ENCODE measurements at places on chromosomes 16 and 17. TPM values are rescaled to one million over a fixed set of nuclear protein-coding genes. Genes with fewer than 3 reads are reported as not detected.

The TP53TG3 gene
- not detected for total RNA-seq

The DHRS7C gene
- total RNA-seq = not detected

The PPP1R27 gene
- total RNA-seq = not detected

The KRTAP1-5 gene
- not detected for total RNA-seq

The METTL2A gene
- total RNA-seq = 16.1 TPM

The GCGR gene
- total RNA-seq = not detected

The SLC39A11 gene
- total RNA-seq = 27.8 TPM

The PHLPP2 gene
- total RNA-seq = 9.4 TPM

The ITGAD gene
- 6.7 TPM for total RNA-seq

The AGRP gene
- total RNA-seq = not detected

DNA sequence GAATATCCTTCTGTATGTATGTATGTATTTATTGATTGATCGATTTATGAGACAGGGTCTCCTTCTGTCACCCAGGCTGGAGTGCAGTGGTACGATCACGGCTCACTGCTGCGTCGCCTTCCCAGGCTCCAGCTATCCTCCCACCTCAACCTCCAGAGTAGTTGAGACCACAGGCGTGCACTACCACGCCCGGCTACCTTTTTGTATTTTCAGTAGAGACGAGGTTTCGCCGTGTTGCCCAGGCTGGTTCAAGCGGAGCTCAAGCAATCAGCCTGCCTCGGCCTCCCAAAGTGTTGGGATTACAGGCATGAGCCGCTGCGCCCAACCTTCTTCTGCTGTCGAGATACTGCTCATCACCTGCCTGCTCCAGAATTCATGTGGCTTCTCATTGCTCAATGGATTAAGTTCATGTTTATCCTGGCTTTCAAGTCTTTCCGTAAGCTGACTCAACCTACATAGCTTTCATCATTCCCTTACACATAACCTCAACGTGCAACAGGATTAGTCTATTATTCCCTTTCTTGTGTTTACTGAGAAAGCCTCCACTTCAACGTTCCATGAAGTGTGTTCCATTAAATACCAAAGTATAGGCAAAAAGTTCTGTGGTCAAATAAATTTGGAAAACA, 13.6 kb downstream of the TAC4 start:
- no peak for DNase-seq

GRCh38 chr16:87209808-87210512, 107.2 kb downstream of the C16orf95 start:
- DNase-seq = no peak

GRCh38 chr16:73036074-73036826, 11.7 kb downstream of the ZFHX3 start:
- no peak for DNase-seq

DNA sequence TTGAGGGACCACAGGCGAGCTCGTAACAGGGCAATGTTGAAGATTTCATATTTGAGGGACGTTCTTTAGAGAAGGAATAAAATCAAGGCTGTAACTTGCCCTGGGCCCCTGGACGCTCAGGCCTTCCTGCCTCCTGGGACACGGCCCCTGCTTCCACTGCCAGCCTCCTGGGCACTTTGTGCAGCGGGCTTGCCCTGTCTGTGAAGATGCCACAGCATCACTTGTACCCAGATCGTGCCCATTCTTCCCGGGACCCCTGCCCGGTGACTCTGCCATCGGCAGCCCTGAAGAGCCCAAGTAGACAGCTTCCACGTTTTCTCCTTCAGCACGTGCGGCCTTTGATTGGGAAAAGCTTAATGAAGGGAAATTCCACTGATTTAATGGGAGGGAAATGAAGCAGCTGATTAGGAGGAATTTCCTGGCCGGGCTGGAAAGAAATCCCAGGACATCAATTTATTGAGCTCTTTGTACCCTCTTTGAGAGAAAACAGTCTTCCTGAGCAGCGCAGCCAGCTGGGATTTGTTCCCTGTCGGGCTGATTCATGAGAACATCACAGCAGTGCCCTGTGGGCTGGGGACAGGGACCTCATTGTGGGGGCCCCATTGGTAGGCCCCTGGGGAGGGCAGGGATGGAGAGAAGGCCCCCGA, 71.5 kb downstream of the CRISPLD2 start:
- DNase-seq = no peak

DNA sequence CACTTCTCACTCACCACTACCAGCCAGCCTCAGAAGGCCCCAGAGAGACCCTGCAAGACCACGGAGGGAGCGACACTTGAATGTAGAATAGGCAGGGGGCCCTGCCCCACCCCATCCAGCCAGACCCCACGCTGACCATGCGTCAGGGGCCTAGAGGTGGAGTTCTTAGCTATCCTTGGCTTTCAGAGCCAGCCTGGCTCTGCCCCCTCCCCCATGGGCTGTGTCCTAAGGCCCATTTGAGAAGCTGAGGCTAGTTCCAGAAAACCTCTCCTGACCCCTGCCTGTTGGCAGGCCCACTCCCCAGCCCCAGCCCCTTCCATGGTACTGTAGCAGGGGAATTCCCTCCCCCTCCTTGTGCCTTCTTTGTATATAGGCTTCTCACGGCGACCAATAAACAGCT, 5.1 kb upstream of the PDK2 start:
- DNase-seq = peak; percentile 58

- no peak for DNase-seq
Measured at GRCh38 chr17:77786740-77787505, 171.6 kb upstream of the TNRC6C start.

DNA sequence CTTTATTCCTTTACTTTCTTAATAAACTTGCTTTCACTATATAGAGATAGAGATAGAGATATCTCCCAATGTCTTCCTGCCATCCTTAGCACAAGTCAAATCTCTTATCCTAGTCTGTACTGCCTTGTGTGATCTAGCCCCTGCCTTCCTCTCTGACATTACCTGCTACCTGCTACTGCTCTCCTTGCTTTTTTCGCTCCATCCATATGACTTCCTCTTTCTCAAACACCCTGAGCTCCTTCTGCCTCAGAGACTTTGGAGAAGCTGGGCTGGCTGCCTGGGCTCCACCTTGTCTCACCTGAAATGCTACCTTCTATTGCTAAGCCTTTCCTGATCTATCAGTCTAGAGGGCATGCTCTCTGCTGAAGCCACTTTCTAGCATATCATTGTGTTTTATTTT, 24.7 kb upstream of the WSB1 start:
- DNase-seq = no peak

DNA sequence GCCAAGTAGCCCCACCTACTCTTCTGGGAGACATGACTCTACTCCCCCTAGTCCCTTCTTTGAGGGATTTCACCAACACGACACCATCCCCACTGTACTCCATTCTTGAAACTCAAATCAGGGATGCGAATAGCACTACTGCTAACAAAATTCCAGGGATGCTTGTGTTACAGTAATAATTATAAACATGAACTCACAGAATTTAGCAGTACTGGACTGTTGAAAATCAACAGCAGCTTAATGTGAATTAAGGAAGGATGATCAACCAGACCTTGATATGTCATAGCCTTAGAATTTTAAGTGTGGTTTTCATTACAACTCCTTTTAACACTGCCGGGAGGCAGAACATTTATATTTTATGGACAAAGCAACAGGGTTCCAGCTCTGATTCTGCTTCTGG, 37.9 kb downstream of the AMFR start:
- DNase-seq = no peak

DNA sequence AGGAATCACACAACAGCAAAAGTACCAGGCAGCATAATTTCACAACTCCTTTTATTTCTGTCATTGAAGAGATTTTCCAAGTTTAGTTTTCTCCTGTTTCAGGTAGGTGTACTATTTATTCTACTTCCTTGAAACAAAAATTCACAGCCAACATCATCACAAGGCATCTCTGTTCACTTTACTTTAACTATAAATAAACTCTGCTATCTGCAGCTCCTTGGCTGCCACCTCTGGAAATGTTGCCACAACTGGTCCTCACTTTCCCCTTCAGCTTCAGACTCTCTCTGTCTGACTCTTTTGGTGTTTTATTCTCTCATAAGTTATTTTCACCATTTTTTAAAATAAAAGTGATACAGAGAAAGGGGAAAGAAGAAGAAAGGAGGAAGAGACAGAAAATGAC, 27.9 kb upstream of the KIF2B start:
- DNase-seq = no peak

DNA sequence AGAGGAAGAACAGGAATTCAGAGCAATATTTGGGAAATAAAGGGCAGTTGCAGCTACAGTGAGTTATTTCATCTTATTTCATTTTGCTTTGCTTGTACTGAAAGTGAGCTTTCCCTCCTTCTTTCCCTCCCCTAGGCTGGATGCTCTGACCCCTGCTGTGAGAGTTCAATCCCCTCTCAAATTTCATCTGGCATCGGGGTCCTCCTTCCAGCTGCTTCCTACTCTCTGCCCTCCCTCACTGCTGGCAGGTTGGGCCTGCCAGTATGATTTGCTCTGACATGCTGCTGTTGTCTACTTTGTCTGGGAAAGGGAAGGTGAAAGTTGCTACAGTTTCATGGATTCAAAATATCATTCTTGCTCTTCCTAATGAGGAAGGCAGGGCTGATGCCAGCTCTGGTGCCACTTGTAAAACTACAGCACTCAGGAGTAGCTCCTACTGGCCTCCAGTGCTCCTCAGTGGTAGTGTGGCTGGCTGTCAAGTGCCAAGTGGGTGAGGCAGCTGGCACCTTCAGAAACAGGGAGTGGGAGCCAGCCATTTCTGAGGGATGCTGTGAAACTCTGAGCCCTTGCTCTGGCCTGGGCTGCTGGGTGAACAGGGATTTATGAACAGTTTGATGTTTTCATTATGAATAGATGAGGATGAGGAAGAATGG, 408.6 kb downstream of the HAPSTR1 start:
- DNase-seq = no peak

- DNase-seq = no peak
Measured at GRCh38 chr16:20441191-20441590, 10.1 kb upstream of the ACSM2A start.

DNA sequence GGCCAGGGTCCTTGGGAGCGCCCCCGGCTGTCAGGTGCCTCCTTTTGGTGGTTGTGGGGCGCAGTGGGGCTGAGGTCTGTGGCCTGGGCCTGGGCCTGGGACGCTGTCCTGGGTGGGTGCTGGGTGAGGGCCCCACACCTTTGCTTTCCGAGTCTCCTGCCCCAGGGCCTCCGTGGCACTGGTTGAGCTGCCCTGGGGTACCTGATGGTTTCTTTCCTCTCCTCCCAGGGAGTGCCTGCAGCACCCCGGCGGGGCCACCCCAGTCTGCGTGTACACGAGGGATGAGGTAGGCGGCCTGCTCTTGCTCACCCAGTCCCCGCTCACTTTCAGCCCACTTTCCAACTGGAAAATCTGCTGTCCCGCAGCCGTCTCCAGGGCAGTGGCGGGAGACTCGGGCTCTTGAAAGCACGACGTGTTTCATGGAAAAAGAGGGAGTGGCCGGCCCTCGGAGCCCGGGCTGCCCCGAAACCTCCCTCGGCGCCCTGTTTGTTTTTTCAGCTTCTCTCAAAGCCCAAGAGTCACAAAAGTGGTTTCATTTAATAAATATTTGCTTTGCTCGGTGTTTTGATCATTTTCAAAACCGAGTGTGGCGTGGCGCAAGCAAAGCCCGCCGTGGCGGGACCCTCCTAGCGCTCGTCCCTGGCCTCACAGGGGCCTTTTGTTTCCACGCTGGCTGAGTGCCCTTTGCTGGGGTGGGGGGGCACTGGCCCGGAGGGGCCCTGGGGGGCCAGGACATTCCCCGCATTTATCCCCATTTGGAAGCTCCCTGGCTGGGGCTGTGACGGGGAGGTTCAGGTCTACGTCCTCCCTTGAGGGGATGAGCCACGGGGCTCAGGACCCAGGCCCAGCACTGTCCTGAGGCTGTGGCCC, 17.4 kb downstream of the ASPSCR1 start:
- DNase-seq = no peak

DNA sequence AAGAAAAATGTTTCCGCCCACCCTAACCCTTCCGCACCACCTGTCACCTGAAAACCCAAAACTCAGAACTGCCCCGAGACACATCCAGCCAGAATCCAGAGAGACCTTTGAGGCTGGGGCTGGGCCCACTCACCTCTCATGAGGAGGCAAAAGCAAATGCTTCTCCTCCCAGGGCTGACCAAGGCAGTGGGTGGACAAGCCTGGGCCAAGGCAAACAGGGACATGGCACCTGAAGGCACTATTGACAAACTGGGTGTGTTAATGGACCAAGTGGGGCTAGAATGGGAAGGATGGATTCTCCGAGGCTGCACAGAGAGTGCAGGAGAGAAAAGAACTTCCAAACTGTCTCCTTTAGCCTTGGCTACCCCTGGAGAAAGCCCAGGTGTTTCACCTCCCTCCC, 54.4 kb downstream of the SOX9 start:
- DNase-seq = no peak

GRCh38 chr17:46179375-46179999, 13.7 kb downstream of the KANSL1 start:
- no peak for DNase-seq

DNA sequence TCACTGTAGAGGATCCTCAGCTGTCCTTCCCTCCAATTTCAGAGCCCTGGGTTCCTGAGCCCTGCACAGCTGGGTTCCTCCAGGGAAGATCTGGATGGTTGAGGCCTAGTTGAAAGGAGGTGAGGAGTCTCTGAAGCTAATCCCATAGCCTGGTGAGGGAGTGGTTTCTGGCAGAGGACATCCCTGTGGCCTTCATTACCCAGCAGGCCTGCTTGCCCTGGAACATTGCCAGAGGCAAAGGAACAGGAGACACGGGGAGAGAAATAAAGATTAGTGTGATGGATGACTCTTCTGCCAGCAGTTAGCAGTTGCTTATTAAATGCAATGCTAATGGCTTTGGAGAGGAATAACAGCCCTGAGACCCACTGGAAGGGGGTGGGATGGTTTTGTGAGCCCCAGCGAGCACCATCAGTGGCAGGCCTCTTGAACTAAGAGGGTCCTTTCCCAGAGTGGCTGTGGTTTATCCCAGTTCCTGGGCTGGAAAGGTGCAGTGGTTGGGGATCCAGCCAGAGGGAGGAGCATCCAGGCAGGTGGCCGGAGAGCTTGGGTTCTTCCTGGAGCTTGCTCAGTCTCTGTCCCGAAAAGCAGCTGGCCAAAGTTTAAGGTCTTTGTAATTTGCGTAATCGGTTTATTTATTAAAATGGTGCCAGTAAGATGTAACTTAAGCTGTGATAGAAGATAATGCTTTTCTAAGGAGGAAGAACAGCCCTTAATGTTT, 209.7 kb downstream of the CCDC182 start:
- no peak for DNase-seq

DNA sequence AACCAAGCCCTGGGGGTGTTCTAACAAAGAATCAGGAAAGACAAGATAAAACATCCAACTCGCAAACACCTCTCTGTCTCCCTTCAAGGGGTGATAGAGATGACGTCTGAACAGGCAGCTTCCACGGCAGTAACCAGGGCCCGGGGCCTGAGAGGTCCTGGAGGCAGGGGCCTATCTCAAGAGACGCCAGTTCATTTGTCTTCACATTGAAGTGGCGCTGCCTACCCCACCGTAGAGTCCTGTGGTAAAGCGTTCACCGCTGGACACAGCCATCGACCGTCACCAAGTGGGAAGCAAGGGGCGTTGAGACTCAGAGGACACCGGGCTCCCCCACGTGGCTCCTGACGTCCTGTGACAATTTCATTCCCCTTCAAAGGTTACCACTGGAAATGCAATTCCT, 21.4 kb downstream of the UTS2R start:
- DNase-seq = no peak
